Stimulated activated CD4-positive, alpha-beta T cell treated with anti-CD3 and anti-CD28 coated beads, Interleukin-2, amount 100 ng/mL, for 4 hours (primary cell): ENCODE measurements at places on chromosomes 5 and 9.

- DNase-seq = no peak
Observed at GRCh38 chr9:79240774-79241173, 331.0 kb upstream of the TLE4 start.

- no peak for DNase-seq
Observed at GRCh38 chr5:76990899-76991459, 38.1 kb downstream of the CRHBP start.

- DNase-seq = no peak
Observed at GRCh38 chr5:2335733-2336515, 415.6 kb downstream of the IRX2 start.

GRCh38 chr5:36441280-36441679 is 139.6 kb upstream of the RANBP3L start:
- no peak for DNase-seq

GRCh38 chr9:113125386-113126035 is 25.3 kb upstream of the SLC31A2 start:
- no peak for DNase-seq

DNA sequence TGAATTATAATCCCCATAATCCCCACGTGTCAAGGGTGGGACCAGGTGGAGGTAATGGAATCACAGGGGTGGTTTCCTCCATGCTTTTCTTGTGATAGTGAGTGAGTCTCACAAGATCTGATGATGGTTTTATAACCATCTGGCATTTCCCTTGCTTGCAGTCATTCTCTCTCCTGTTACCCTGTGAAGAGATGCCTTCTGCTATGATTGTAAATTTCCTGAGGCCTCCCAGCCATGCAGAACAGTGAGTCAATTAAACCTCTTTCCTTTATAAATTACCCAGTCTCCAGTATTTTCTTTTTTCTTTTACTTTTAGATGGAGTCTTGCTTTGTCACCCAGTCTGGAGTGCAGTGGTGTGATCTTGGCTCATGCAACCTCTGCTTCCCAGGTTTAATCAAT is 182.7 kb upstream of the SEMA6A start:
- no peak for DNase-seq

- DNase-seq = no peak
Observed at GRCh38 chr5:86557920-86558319, 59.8 kb upstream of the COX7C start.

DNA sequence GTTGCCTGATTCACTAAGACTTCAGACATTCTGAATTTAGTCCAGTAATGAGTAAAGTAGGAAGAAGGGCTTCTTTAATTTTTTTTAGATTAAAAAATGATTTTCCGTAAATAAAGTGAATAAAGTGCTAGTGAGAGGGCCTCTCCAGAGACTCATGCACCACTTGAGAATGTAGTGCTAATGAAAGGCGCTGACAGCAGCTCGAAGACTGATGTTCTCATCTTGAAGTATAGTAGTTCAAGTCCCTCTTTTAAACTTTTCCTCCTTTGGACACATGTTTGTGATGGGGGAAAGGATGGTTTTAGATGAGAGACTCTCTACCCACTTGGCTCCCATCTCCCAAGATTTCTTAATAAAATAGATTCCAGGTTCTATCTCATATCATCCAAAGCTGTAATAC is 48.5 kb downstream of the G3BP1 start:
- no peak for DNase-seq

DNA sequence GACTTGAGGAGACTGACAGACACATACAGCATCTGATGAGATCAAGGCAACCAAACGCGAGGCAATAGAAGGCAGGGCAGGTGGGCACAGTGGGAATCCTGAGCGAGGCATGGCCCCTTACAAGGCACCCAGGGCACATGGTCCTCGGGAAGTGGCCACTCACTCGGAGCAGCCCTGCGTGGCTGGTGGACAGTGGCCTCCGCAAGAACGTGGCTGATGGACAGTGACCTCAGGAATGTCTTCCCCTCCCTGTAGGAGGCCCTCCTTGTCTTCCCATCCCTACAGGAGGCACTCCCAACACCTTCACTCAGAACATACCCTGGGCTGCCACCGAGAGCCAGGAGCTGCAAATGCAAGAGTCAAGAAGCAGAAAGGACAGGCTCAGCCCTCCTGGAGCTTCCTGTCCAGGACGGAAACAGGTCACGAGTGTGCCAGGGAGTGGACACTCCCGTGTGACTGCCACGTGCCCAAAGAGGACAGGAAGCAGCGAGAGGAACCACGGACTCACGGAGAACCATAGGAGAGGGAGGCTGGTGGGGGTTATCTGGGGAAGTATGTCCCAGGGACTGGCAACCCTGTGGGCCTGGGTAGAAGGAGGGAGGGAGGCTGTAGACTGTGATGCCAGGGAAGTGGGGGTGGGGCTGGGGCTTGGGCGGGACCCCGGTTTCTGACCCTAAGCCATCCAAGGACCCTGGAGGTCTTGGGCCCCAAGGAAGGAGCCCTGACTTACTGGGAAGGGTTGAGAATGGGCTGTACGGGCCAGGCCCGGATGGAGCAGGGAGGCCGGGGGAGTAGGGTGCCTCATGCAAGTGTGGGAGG is 321.9 kb upstream of the IRX4 start:
- no peak for DNase-seq

- no peak for DNase-seq
Observed at GRCh38 chr9:33662871-33663270, 132.5 kb upstream of the PRSS3 start.

DNA sequence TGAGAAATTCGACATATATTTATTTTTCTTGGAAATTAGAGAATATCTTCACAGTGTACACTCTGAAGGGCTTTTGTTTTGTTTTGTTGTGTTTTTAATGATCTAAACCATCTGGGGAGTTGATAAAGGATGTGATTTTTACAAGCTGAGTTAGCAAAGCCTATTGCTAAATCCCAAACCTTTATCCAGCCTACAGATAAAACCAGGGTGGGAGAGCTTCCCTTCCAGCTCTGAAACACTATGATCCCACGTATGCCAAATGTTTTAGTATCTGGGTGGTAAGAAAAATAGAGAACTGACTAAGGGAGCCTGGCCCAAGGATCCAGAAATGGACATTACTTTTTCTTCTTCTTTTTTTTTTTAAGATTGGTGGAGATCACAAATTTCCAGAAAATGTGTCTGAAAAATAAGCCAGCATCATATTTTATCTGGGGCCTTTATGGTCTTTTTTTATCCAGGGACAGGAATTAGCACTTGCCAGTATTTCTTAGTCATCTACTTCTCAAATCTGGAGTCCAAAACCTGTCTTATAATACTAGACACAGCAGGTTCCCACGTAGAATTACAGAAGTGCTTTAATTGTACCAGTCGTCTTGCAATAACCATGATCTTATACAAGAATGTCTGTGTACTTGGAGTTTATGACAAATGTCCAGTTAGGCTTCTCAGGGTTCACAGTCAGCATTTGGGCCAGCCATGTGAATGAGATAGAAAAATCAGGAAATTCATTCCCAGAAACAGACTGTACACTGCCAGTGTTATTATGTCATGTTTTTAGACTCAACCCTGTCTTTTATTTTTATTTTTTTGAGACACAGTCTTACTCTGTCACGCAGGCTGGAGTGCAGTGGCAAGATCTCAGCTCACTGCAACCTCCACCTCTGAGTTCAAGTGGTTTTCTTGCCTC is 290.8 kb upstream of the MPDZ start:
- DNase-seq = no peak

DNA sequence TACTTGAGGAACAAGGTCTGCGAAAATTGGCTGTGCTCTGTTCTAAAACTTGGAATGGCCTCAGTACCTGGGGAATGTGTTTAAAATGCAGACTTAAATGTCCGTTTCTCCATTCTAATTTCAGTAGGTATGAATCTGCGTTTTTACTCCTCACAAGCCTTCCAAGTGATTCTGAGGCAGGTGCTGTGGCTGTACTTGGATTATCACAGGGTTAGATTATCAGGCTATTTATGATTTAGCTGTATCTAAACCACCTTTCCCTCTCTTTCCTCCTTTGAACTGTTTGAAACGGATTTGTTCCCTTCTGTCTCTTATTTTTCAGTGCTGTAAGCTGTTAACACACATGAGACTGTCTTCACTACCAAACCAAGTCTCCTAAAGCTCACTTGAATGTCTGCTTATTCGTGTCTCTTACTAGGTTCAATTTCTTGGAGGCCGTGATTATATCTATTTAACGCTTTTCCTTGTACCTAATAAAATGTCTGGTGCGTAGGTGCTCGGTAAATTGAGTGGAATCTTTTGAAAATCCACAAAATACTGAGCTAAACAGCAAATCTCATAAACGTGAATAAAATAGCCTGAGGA is 714 bp upstream of the CETN3 start:
- DNase-seq = no peak

DNA sequence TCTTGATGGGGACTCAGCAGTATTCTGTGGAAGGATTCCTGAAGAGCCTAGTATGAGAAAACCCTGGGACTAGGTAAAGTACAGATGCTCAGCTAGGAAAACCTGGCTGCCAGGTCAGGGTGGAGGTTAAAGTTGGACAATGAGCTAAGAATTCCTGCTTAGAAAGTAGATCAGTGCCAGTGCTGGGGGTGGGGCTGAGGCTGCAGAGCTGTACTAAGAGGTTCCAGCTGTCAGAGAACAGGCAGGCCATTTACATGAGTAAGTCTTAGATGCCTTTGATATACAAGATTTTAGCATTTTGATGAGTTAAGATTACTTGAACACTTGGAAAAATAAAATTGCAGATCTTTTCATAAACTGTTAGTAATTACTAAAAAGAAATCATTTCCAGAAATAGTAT is 332.3 kb upstream of the NUDT12 start:
- DNase-seq = no peak

DNA sequence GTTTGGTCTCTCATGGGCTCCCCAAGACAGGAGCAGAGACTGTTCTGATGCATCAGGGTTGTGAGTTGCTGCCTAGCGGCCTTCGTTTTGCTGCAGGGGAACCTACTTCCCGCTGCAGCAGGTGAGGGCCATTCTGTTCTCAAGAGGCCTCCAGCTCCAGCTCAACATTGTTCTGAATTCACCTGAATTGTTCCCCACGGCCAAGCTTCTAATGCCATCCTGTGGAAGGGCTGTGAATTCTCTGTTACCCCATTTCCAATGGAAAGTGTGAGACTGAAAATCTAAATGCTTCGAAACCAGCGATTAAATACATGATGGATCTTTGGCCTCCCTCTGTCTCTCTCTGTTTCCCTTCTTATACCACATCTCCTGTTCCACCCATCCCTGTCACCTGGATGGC is 349.1 kb upstream of the DAP start:
- DNase-seq = no peak

- no peak for DNase-seq
Observed at GRCh38 chr9:128946571-128947276, 679 bp downstream of the DOLK start.

DNA sequence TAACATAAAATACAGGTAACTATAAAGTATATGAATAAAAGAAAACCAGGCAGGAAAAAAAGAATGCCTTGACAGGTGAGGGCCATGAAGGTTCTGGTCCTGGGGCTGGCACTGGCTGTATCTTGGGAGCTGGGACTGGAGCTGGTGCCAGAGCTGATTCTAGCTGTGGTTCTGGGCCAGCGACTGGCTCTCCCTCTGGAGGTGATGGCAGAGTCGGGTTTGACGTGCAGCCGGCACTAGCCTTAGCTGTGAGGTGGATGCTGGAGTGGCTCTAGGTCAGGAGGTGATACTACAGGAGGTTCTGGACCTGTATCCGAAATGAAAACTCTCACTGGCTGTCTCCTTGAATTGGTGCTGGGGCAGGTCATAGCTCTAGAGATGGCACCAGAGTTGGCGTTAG is 22.3 kb downstream of the OBP2B start:
- no peak for DNase-seq

DNA sequence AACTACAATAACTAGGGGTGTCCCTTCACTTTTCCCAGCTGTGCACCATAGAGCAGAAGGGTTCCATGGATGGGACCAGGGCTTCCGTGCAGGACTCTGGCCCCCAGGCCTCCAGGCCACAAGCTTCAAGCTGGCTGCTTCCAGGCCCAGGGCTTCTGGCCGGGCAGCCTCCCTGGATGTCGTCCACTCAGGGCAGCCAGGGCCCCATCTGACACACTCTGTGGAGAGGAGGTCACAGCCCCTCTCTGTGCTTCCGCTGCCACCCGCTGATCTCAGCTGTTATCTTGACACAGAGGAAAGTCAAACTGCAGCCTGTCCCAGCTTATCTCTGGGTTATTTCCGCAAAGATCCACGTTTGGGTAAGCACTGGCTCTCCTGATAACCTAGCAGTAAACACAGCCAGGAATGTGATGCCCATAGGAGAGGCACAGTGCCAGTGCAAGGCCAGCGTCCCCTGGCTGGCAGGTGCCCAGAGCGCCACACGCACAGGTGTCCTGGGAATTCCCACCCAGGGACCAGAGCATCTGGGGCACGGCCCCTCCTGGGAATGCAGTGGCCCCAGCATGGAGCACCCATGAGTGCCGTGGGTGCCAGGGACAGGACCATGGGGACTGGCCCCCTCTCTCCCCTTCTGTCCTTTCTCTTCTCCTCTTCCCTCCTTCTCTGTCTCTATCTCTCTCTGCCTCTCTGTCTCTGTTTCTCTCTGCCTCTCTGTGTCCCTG is 15.6 kb upstream of the SLC6A19 start:
- DNase-seq = no peak

DNA sequence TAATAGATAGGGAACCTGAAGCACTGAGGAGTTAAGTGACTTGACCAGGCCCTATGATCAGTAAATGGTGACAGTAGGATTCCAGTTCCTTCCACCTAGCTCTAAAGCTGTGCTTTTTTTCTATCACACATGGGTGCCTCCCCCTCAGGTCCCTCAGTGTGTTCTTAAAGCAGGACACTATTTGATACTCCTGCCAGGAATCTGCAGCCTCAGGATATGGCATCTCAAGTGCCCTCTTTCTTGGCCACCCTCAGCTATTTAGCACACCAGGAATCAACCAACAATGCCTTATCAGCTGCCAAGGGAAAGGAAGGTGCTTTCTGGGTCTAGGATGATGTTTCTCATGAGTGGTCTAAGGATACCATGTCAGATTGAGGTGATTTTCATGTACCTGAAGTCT is 49.1 kb downstream of the MACROH2A1 start:
- no peak for DNase-seq

GRCh38 chr5:15977851-15978250 is 201.7 kb downstream of the MARCHF11 start:
- DNase-seq = no peak

DNA sequence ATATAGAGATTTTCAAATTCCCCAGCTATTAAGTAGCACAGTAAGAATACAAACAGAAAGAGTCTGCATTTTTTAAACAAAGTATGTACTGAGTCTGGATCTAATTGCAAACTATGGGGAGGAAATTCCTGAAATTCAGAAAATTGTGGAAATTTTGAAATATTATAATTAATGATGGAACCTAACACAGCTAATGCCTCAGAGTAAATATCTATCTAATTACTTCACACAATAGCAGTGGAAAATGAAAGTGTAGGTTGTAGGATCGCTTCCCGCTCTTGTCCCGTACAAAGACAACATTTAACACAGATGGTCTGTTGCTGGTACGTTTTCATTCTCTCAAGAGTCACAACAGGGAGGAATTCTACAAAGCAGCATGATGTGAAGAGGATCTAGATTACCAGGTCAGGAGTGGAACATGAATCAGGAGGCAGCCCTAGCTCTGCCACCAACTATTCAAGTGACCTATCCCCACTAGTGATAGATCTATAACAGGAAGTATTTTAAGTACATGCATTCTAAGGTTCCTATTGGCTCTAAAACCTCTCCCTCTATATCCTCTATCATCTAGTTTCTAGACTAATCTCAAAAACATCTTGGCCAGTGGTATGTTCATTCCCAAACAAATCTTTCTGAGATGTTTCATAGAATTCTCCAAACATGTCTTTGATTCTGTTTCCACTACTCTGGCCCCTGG is 58.9 kb upstream of the GRAMD2B start:
- no peak for DNase-seq
